CD4-positive, alpha-beta T cell treated with Interleukin-12 subunit alpha and Interleukin-12 subunit beta, for 1 hour (primary cell): ENCODE measurements at places on chromosomes 1 and 21.

- DNase-seq, result no peak
These were observed 25.0 kb downstream of the FOXO6 start for GRCh38 chr1:41386196-41386663.

GRCh38 chr1:210684466-210685294 lies 356.0 kb downstream of the HHAT start:
- DNase-seq, result no peak

DNA sequence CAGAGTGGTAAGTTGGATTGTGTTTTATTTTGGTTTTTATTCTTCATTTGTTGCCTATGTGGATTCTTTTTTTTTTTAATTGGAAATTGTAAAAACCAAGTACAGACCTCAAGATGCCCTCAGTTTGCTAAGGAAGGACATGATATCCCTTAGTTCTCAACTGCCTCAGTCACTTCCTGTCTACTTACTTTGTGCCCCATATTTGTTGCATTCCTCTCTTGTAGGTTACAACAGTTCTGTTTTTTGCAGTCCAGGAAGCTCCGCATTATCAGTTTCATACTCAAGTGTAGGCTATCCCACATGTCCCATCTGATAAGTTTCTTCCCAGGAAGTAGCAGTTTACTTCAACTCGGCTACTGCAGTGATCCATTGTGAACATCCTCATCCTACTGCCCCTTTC lies 82.0 kb downstream of the RPAP2 start:
- DNase-seq, result no peak

DNA sequence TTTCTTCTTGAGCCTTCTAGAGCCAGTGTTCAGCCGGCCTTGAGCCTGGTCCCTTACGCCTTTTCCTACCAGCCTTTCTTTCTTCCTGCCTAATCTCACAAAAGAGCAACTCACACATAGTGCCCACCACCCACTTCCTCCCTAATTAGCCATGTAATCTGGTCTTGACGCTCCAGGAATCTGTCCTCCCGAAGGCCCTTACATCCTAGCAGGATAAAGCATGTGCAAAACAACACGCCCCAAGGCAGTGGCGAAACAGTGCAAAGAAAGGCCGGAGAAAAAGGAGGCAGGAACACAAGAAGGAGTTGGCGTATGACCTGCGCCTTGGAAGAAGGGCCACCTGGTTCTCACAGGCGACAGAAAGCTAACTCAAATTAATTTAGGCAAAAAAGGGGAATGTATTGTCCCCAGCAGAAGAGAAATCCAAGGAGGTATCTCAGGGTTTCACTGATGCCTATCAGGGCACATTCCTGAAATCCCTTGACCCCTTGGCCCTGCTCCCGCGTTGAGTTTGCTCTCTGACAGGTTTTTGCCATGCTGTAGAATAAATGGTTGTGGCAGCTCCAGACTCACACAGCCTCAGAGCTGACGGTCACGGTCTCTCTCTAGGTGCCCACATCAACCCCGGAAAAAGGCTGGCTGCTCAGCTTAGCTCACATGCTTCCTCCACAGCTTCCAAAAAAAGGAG lies 79.0 kb downstream of the ZNF281 start:
- no peak for DNase-seq

DNA sequence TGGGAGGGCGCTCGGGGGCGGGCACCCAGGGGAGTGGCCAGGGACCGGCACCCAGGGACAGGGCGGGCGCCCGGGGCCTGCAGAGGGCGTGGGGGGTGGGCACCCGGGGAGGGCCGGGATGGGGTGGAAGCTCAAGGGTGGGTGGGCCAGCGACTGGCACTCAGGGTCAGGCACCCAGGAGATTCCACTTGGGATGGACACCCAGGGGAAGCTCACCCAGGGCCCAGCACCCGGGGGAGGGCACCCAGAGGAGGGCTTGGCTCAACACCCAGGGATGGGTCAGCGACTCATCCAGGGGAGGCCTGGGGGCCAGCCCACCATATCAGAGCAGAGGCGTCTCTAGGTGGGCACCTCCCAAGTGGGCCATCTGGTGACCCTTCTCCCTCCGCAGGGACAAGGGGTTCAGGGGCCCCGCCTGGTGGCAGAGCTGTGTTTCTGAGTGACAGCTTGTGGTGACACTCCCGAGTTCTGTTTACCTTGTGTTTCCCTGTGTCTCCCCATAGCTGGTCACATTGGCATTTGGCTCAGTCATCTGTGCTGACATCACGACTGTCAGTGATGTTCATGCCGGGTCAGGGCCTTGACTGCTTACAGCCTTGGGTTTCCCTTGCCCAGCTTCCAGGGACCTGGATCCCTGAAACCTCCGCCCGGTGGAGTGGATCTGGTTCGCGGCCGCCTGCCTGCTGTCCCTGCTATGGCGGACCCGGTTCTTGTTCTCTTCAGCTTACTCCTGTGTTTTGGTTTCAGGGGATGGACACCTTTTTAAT lies 749 bp downstream of the IBA57 start:
- DNase-seq, result peak; percentile 78

DNA sequence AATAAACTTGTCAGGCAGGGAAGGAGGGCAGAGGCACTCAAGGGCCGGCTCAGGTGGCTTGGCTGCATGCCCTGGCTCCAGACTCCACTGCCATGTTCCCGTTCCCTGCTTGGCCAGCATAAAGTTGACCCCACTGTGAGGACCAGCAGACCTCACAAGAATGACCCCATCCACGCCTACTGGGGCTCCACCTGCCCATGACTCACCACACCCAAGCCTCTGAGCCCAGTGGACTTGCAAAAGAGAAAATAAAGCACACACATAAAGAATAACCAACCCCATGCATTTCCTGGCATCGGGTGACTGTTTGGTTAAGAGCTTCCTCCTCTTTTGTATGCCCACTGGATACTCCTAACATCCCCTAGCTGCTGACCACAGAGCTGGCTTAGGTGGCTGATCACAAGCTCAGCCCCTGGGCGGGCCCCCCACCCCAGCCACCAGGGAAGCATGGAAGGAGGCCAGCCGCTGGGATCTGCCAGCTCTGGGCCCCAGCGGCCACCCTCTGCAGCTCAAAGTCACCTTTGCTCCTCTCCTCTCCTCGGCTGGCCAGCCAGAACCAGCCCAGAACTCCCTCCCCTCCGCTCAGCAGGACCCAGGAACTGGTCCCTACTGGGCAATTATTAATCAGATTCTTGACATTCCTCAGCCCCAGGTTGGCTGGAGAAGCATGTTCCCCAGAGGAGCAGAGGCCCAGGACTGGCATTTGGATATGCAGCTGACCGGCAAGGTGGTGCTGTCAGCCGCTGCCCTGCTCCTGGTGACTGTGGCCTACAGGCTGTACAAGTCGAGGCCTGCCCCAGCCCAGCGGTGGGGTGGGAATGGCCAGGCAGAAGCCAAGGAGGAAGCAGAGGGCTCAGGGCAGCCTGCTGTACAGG lies at the start of gene KLHDC7A:
Gene KLHDC7A, plus strand, starts transcription at position 616 of the 875 bp plus-strand sequence. Its CDS starts 52 bp downstream, at position 668.
- no peak for DNase-seq
